ENCODE measurements at places on chromosomes 7 and 10.

DNA sequence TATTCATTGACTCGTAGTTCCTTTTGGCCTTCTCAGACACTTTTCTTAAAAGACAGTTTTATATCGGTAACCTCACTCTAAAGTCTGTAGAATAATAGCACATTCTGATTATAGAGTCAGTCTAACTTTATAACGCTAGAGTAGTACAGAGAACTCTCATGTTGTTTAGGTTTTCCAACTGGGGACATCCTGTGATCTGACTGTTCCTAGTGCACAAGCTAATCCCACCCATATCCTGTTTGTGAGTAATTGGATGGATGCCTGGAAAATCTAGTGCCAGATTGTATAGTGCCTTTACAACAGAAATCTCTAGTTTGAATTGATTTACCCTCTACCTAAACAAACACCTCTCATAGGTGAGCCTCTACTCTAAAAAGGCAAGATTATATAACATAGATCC is 107.4 kb downstream of the ZEB1 start:
- no peak for DNase-seq

DNA sequence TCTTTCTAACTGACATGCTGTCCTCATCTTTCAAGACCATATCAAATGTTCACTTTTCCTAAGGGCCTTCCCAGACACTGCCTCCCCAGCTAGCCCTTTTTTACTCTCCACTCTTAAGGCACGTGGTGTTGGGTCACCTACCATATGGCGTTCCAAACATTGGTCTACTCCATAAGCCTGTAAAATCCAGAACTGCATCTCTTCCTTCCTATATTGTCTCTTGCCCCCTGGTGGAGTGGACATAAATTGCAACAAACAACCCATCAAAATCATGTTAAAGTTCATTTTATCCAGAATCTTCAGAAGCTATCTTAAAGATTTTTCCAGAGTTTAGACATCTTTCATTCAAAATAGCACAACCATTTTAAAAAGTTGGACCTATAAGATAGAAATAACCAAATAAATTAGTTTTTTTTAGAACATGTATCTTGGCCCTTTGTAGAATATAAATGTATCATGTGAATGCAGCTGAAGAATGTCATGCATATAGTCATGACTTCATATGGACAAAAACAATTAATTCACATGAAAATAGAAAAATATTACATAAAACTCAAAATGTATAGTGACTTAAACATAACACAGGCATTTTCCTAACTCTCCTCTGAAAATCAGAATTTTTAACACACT is 180.6 kb upstream of the CHRM2 start:
- DNase-seq, result no peak

DNA sequence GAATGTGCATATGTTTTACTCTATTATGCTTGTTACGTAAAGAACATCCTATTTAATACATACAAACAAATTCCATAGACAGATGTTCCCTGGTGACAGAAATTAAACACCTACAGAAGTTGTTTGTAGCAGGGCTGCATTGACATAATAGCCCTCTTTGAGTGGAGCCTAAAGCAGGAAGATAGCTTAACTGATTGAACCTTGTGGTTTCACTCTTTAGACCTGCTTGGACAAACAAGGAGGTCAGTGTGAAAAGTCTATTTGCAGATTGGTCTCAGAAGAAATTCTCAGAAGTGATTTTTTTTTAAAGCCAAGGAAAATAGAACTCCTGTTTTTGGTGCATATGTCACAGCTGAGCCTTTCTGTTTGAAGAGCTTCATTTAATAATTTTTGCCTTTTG is 121.3 kb downstream of the PPP1R9A start:
- no peak for DNase-seq

GRCh38 chr7:150339409-150339809 is 2.0 kb downstream of the RARRES2 start:
- no peak for DNase-seq

- DNase-seq, result no peak
Measured at GRCh38 chr7:22990588-22990949, 23.4 kb downstream of the HYCC1 start.

DNA sequence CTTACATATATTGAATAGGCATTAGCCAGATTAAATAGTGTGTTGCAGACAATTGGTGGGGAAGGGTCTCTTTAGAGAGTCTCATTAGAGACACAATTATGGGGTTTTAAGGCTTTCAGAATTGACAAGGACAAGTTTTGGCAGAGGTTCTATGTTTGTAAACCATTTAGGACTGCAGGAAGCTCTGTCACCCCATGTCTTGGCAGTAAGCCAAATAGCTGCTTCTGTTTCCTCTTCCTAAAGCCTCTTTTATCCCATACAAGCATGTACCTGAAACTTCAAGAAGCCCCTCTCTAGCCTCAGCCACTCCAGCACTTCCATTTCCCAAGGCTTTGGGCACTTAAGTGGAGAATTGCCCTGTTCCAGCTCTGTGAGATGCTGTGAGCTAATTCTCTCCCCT is 21.8 kb upstream of the LRRC4 start:
- no peak for DNase-seq

DNA sequence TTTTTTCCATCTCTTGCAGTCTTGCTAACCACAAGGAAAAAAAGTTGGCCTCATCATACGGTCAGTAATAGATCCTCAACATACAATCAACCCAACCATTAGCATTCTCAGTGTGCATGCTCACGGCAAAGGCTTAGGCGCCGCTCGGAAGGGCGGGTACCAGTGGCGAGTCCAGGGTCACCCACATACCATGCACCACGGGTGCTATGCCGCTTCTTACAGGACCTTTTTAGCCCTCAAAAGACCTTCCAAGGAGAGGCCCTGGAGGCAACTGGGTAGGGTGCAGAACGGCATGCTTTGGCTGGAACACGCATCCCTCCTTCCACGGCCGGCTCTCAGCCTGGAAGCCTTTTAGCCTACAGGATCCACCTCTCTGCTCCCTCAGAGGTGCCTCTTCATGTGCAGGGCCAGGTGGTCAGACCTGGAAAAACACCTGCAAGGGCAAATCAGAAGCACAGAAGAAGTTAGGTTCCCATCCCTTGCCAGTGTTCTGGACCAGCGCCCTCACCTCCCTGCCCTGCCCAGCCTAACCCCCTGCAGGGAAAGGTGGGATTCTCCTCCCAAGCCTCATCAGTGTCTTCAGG is 5.8 kb downstream of the KLF6 start:
- DNase-seq, result no peak

GRCh38 chr10:112227331-112227987 is 43.9 kb upstream of the GPAM start:
- DNase-seq, result no peak

GRCh38 chr10:101651336-101651735 is 43.6 kb downstream of the FBXW4 start:
- no peak for DNase-seq

Data from stimulated activated CD8-positive, alpha-beta memory T cell treated with anti-CD3 and anti-CD28 coated beads, Interleukin-4, amount 100 ng/mL, for 1 hour (primary cell).